ENCODE measurements at places on chromosomes 1 and 21. TPM values are rescaled to one million over a fixed set of nuclear protein-coding genes. Genes with fewer than 3 reads are reported as not detected.

DNA sequence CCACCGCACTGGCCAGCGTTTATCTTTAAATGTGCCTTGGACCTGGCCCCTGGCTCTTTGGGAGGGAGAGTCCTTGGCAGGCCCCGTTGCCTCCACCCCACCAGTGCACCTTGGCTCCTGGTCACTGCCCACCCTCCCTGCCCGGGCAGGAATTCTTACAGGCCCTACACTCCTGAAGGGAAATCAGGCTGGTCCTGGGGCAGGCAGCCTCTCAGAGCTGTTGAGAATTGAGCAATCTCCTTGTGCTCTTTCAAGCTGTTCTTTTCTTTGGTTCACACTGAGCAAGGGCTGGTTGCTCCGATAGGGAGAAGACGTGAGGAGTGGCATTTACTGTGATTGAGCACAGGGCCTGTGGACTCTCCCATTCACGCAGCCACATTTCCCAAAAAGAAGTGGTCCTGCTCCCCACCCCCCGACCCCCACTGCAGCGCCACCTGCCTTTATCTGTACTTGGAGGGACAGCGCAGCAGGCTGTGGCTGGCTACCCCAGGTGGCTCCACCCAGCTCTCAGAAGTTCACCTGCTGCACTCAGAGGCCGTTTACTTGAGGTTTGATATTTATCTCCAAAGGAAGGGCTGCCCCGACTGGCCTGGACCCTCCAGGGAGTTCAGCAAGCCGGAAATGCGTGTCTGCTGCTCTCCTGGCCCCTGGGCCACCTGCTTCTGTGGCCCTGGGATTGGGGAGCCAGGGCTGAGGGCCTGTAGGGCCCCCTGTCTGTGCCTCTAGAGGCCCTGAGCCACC lies 47.8 kb downstream of the SKI start:
- DNase-seq = no peak

GRCh38 chr1:236806634-236807033 lies 11.5 kb downstream of the MTR start:
- no peak for DNase-seq

DNA sequence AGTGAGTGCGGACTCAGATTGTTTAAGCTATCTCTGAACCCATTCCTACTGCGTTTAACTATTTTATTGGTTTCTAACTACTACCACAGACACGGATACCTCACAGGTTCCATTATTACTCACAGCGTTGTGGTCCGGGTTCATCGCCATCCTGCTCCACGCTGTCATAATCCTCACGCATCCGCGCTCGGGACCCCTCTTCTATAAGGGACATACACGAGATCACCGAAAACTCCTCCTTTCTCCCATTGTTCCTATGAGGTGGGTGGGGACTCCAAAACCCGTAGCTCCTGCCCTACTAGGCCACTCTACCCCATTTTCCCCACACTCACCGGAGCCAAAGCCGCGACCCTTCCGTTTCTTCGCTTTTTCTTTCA lies 610 bp downstream of the RBM8A start:
- DNase-seq = no peak

GPA33 gene
- total RNA-seq = not detected

DNA sequence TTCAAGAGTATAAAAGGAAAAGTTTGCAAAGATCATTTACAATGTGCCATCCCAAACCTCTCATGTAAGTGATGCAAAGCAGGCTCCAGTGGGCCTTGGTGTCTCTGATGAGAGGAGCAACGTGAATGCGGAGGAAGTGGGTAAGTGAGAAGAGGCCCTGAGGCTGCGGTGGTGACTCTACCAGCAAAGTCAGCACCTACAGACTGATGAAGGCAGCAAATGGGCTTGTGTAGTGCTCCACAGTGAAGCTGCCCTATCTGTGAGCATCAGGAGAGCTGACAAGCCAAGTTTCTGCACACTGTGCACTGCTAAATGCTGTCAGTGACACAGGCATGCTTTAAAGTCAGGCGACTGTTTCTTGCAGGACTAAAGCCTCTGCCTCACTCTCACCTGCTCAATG lies 15.6 kb upstream of the RAP1A start:
- DNase-seq = no peak

- DNase-seq = peak; percentile 55
These were observed 27.5 kb upstream of the MYSM1 start for GRCh38 chr1:58727364-58727763.

DNA sequence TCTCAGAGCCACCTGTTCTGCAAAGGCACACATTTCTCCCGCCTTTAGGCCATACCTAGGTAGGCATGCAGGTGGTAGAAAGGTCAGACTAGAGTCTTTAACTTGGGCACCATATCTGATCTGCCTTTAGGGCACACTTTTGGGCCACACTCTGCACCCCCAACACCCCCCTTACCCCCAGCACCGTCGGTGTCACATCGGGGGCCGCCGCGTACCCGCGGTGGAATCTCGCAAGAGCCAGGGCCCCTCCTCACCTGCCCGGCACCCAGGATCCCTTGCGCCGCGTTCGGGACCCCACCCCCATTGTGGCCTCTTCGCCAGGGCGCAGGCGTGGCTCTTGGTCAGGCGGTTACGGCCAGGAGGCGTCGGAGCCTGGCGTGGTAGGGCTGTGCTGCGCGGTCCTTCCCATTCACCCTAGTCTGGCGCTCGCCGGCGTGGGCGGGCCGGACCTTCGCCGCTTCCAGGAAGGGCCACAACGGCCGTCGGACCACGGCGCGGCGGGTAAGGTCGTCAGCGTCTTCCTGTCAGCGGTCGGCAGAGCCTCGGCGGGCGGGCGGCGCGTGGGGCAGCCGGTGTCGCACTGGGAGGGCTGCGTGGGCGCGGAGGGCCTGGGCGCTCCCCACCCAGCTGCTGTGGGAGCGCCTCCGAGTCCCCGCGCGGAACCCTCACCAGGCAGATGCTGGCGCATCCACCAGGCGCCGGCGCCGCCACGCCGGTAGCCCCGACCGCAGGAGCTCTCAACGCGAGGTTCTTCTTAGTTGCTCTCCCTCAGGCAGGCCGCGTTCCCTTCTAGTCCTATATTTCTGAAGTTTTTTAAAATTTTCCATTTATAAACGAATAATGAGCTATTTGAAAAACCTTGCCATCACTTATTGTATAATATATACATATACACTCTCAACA lies at the start of gene DNAH14:
Gene DNAH14, plus strand, starts transcription at position 341 of the 903 bp plus-strand sequence. CDS start 23,028 bp downstream, outside the sequence.
- DNase-seq = peak; percentile 86

DNA sequence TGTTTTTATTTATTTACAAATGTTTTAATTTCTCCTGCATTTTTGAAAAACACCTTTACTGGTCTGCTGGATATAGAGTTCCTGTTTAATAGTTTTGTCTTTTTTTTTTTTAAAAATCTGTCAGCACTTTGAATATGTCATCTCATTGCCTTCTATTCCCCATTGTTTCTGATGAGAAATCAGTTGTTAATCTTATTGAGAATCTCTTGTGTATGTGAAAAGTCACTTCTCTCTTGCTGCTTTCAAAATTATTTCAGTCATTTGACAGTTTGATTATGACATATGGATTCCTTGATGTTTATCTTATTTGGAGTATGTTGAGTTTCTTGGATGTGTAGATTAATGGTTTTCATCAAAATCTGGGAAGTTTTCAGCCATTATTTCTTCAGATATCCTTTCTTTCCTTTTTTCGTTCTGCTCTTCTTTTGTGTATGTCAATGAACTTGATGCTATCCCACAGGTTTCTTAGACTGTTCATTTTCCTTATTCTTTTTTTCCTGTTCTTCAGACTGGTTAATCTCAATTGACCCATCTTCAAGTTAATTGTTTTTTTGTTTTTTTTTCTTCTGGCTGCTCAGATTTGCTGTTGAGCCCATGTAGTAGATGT lies 51.2 kb upstream of the CCDC190 start:
- no peak for DNase-seq

DNA sequence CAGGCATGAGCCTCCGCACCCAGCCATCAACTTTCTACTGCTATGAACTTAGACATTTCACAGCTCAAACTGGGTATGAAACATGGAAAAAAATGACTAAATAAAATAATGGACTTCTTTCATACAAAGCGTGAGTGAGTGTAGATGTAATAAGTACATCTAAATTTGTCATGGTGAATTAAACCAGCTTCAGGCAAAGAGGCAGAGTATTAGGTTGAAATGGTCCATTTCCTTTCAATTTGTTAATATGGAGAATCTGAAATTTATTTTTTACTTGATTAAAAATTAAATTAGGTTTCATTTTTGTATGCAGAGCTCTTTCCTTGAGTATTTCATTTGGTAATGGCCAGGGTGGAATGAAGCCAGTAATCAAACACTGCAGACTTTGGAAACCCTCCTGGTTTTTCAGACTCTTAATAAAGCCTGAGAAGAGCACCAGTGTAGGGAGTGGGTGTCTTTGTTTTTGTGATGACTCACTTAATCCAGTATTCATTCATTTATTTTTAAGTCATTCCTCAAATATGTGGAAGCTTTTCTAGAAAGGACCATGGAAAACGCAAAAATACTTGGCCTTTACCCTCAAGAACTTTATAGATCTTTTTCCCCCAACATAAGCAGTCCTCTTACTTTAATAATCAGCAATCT lies 49.2 kb downstream of the ALG14 start:
- no peak for DNase-seq

- DNase-seq = no peak
These were observed 18.8 kb upstream of the PADI3 start for GRCh38 chr1:17230106-17230505.

GRCh38 chr21:39176271-39176709 lies 7.0 kb downstream of the PSMG1 start:
- DNase-seq = no peak

DNA sequence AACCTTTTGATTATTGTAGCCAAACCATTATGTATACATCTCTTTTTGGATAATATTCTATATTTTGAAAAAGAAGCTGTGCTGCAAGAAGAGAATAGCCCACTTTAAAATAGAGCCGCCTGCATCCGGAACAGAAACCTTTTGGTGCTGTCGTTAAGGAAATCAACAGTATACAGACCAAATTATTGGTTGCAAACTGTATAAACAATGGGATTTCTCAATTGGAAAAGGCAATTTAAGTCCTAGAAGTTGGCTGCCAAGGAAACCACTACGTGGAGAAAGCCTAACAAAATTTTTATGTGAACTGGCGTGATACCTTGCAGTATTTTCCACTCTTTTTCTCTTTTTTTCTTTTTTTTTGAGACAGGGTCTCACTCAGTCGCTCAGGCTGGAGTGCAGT lies 25.8 kb downstream of the DESI2 start:
- no peak for DNase-seq

DNA sequence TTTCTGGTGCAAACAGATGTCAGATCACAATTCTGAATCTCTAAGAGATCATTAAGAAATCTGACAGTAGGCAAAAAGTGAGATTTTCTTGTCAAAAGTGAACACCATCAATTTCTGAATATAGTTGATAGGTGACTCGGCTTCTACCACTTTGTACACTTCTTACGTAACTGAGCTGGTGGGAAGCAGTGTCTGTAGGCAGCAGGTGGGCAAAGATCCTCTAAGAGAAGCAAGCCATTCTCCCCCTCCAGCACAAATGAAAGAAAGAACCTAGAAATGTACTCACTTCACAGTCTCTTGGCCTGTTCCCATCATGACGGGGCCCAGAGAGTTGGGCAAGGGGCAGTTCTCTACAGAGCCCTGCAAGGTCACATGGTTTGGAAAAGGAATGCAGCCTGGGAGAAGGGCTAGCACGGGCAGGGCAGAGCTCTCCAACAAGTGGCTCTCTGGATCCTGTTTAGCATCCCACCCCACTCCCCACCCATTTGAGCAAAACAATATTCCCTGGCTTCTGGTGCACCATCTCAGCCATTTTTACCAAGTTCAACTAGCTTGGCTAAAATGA lies 412.6 kb downstream of the LTN1 start:
- DNase-seq = no peak

- no peak for DNase-seq
These were observed 101.5 kb upstream of the ADGRL2 start for GRCh38 chr1:81699234-81699633.

DNA sequence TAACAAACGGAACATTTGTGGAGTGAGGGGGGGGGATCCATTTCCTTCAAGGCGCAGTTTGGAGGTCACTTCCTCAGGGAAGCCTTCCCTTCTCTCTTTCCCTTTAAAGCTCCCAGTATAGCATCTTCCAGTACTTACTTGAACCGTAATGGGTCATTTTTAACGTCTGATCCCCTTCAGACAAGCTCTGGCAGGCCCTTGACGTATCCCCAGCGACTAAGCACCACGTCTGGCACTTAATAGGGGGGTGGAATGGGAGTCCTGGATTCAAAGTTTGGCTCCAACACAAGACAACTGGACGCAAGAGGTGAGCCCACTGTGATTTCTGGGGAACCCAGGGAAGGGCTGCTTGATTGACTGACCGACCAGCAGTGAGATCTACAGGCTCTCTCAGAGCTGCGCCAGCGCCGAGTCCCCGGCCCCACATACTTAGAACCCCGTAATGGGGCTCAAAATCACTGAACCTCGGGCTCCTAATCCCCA lies 441 bp downstream of the YARS1 start:
- no peak for DNase-seq

DNA sequence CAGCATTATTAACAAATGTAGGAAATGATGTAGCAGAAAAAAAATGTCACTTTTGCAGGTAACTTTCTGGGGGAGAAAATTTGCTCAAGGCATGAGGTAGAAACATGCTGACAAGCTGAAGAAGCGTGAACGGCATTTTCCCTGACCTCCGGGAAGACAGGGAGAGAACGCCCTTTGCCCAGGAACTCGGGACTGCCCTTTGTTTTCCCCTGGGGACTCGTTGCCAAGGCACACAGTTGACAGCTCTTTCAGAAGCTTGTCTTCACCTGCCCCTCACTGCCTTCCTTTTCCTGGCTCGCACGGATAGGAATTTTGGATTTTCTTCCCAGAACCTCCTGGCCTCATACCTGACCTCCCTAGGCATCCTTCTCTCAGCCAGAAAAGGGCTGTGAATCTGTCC lies 52.7 kb upstream of the COA6 start:
- no peak for DNase-seq

EXTL1 gene
- total RNA-seq = not detected

DNA sequence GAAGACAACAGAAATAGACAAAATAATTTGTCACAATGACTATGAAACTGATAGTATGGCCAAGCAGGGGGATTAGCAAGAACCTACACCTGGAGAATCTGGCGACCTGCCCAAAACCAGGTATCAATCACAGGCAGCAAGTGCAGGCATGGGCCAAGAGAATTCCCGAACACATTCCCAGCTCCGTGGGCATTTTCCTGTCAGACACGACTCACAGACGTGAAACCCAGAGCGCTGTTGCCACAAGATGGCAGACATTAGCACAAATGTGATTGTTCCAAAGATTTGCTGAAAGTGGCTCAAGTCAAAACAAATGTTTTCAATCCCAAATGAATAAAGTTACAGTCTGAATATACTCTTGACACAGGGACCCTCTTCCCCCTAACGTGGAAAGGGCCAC lies 36.8 kb downstream of the HLCS start:
- no peak for DNase-seq

DNA sequence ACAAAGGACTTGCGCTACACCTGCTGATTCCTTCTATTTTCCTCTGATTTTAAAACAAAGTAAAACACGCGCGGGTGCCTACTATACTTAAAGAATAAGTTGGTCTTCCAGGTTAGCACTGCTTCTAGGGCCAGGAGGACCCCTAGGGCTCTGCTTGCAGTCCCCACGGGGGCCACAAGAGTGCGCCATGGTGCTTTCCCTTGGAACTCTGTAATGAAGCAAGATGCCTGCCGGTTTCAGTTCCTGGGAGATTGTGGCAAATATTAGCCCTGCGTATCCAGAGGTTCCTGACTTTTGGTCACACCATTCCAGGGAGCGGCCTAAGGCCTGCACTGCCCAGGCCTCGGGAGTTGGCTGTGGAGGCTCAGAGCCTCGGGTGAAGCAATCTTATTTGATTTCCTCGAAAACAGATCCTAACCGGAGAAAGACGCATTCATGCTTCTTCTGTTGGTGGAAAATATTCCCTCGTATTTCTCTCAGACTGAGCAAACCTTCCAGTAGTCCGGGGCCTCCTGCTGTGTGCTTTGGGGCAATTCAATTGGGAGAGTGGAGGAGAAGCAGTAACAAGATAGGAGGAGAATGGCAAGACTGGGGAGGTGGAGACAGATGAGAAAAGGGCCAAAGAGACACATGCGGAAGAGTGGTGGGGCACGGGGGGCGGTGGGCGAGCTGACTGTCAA lies 25.3 kb downstream of the ADAM30 start:
- DNase-seq = peak; percentile 45

Measured in Caki2 (cell line).